ENCODE measurements at places on chromosomes 2 and 18. TPM values are rescaled to one million over a fixed set of nuclear protein-coding genes. Genes with fewer than 3 reads are reported as not detected.

GRCh38 chr18:67652288-67652687 is 135.8 kb upstream of the DSEL start:
- H3K27me3 ChIP-seq = no peaks in the 10 kb centered on the region
- H3K36me3 ChIP-seq = no peaks in the 10 kb centered on the region
- no peak for DNase-seq
- H3K4me1 ChIP-seq = no peaks in the 10 kb centered on the region
- no peak overlapping the region for H3K27ac ChIP-seq

DNA sequence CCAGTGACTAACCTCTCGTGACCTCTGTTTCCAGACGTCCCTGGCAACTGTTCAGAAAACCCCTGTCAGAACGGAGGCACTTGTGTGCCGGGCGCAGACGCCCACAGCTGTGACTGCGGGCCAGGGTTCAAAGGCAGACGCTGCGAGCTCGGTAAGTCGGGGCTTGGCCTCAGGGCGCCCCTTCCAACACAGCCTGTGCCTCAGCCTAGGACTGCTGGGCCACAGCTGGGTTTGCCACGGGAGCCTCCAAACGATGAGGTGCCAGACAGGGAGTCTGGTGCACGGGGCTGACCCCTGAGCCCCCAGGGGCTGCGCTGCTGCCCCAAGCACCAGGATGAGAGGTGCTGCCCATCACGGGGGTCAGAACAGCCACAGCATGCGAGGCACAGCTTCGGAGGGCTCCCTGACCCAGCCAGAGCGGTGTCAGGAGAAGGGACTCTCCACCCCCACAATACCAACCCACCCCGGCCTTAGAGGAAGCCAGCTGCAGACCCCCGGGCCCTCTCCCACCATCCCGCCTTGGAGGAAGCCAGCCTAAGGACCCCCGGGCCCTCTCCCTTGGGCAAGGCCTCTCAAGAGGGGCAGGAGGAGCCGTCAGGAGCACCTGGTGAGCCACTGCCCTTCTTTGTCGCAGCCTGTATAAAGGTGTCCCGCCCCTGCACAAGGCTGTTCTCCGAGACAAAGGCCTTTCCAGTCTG is 20.3 kb downstream of the MTERF4 start:
- H3K4me1 ChIP-seq = peaks cover 14% of the 10 kb centered on the region
- peak; percentile 74 for DNase-seq
- no peak overlapping the region for H3K4me3 ChIP-seq
- no peaks in the 10 kb centered on the region for H3K36me3 ChIP-seq
- H3K27ac ChIP-seq = no peak overlapping the region
- no peaks in the 10 kb centered on the region for H3K27me3 ChIP-seq

GRCh38 chr2:47174733-47175361 is 19.7 kb upstream of the STPG4 start:
- H3K36me3 ChIP-seq = no peaks in the 10 kb centered on the region
- H3K27me3 ChIP-seq = no peaks in the 10 kb centered on the region
- peaks cover 53% of the 10 kb centered on the region for H3K4me1 ChIP-seq
- peak overlapping the region; percentile 92 for H3K4me3 ChIP-seq

DNA sequence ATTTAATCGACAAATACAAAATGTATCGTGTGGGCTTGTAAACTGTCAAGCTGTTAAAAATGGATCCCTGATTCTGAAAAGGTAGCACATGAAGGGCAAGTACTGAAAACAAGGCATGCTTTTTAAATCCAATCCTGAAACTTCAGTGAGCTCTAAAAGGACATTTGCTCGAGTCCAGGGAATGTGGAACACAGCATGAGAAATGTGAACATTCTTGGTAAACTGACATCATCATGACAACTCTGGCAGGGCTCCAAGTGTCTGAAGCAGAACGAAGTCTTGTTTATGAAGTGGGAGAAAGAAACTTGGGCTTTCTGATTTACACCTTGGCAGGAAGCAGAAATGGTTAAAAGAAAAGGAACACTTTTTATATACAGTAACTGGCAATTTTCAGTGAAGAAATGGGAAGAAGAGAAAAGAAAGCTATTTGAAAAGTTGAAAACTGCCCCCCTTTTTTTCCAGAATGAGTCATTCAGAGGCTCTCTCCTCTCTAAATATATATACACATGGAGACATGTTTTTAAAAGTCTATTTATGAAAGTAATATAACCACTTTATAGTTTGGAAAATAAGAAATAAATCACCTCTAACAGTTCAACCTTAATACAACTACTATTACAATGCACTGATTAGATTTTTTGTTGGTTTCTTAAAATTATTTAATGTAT is 120.8 kb downstream of the GAREM1 start:
- H3K4me3 ChIP-seq = no peak overlapping the region
- H3K36me3 ChIP-seq = no peaks in the 10 kb centered on the region
- H3K27me3 ChIP-seq = no peaks in the 10 kb centered on the region
- H3K4me1 ChIP-seq = peaks cover 15% of the 10 kb centered on the region
- DNase-seq = peak; percentile 89

The WDR35 gene
- 5.0 TPM for total RNA-seq

The ALPG gene
- not detected for total RNA-seq

DNA sequence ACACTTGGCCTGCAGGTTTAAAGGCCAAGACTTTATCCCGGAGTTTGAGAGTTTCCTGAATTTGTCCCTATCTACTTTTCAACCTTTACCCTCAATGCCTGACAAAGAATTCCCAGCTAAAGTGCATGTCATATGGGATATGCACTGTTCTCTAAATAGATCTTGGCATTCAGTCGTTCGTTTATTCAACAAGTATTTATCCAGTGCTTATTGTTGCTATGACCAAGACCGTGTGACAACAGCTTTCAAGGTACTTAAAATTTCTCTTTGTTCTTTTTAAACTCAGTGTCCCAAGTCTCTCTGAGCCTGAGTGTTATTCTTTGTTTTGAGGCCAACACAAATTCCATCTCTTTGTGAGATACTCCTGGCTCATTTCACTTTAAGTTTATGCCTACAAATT is 133.4 kb downstream of the RGPD3 start:
- H3K27ac ChIP-seq = no peak overlapping the region
- no peaks in the 10 kb centered on the region for H3K36me3 ChIP-seq
- peaks cover 7% of the 10 kb centered on the region for H3K4me1 ChIP-seq
- H3K4me3 ChIP-seq = no peak overlapping the region
- H3K27me3 ChIP-seq = no peaks in the 10 kb centered on the region
- DNase-seq = no peak

GRCh38 chr2:102337481-102338386 is 17.9 kb upstream of the IL18R1 start:
- H3K27ac ChIP-seq = no peak overlapping the region
- H3K4me1 ChIP-seq = no peaks in the 10 kb centered on the region
- H3K4me3 ChIP-seq = no peak overlapping the region
- no peak for DNase-seq
- H3K27me3 ChIP-seq = peaks cover 12% of the 10 kb centered on the region

- no peak for DNase-seq
- H3K4me3 ChIP-seq = no peak overlapping the region
- H3K4me1 ChIP-seq = peaks cover 33% of the 10 kb centered on the region
- H3K27me3 ChIP-seq = no peaks in the 10 kb centered on the region
- no peaks in the 10 kb centered on the region for H3K36me3 ChIP-seq
These were observed 1.5 kb upstream of the GPD2 start for GRCh38 chr2:156434461-156435291.

The NR4A2 gene
- 9.0 TPM for total RNA-seq

The GALNT5 gene
- total RNA-seq = under 0.01 TPM

GRCh38 chr2:46776687-46777327 is 138.8 kb downstream of the MCFD2 start:
- no peak overlapping the region for H3K27ac ChIP-seq
- no peaks in the 10 kb centered on the region for H3K36me3 ChIP-seq

- no peak for DNase-seq
- no peak overlapping the region for H3K4me3 ChIP-seq
- no peaks in the 10 kb centered on the region for H3K4me1 ChIP-seq
- H3K27ac ChIP-seq = no peak overlapping the region
- no peaks in the 10 kb centered on the region for H3K36me3 ChIP-seq
These were observed 165.7 kb downstream of the WDPCP start for GRCh38 chr2:63422556-63422955.

The MAP3K19 gene
- not detected for total RNA-seq

DNA sequence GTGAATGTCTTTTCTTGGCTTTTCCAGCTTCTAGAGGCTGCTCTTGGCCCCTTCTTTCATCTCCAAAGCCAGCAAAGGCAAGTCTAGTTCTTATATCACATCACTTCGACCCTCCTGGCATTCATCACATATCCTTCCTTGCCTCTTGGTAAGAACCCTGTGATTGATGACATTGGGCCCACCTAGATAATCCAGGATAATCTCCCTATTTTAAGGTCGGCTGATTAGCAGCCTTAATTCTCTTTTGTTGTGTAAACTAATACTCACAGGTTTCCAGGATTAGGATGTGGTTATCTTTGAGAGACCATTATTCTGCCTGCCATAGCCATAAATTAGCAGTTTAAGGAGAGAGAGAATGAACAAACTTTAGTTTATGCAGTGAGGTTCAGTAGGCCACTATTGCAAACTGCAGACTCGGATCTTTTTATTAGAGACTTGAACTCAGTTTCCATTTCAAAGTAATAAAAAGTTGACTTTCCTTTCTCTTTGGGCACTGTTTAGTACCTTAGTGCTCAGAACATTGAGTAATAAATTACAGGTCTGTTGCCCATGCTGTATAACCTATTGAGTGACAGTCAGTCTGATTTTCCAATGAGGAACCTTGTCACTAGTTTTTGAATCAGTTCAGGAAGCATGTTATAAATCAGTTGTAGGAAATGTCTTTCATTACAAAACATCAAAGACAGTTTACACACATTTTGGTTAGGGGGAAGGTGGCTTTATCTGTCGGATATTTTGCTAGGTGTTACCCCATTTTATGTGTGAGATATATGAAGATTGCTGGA is 4.5 kb downstream of the NDUFV2 start:
- H3K27me3 ChIP-seq = no peaks in the 10 kb centered on the region
- no peaks in the 10 kb centered on the region for H3K36me3 ChIP-seq
- no peak for DNase-seq
- H3K27ac ChIP-seq = no peak overlapping the region
- H3K4me1 ChIP-seq = peaks cover 85% of the 10 kb centered on the region
- peak overlapping the region; percentile 11 for H3K4me3 ChIP-seq

All from adrenal gland (tissue), 19 donors.